MV-4-11 (cell line): ENCODE measurements at places on chromosomes 6 and 20.

GRCh38 chr6:49743429-49743828, 759 bp downstream of the CRISP3 start:
- no peak for DNase-seq

DNA sequence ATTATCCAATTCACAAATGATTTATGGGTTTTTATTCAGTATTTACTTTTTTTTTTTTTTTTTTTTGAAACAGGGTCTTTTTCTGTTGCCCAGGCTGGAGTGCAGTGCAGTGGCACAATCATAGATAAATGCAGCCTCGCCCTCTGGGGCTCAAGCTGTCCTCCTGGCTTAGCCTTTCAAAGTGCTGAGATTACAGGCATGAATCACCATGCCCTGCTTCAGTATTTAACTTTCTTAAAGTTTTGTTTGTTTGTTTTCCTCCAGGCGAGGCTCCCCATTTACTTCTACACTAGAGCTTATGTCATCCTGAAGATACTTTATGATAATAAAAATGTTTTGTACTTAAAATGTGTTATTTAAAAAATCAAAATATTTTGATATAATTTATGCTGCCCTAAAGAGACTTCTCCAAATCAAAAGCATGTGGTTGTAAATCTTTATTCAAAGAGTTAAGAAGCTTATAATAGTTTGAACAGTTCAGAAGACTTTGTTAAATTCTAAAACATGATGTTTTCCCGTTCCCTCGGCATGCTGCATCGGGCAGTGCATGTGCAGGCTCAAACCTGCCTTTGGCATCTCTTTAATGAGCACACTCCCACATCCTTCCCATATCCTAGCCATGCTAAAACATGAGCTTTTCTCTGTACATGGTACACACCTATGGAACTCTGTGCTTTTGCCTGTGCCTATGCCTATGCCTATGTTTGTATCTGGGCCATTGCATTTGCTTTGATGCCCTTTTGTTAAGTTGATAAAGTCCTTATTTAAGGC, 11.0 kb downstream of the SMPDL3A start:
- no peak for DNase-seq

DNA sequence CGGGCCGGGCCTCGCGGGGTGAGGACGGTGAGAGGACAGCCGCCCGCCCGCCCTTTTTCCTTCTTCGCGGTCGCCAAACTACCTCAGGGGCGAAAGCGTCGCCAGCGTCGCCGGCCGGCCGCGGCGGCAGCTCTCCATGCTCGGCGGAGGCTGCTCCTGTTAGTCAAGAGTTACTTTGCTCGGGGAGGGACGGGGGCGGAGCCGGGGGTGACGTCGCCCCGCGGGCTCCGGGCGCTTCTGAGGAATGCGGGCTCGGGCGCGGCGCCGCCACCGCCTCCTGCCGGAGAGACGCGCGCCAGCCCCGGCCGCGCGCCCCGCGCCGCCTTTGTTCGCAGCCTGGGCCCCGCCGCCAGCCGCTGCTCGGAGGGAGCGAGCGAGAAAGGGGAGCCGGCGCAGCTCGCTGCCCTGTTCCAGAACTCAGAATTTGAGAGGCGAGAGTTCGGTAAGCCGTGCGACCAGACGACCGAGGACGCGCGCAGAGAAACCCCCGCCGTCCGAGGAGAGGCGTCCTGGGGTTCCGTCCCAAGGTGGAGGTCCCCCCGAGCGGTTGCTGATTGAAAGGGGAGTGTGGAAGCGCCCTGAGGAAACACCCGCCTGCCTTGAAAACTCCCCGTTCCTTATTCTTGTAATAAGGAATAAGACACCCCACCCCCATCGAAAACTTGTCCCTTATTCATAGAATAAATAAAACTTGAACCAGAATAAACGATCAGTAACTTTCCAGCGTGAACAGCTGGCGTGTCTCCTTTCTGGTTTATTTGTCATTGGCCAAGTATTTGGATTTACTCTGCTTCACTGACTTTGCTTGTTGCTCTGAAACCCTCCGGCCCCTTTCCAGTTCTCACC, at the start of gene PTPRK:
Gene PTPRK, minus strand, starts transcription at position 164 of the 846 bp plus-strand sequence. CDS start 241 bp downstream, outside the sequence.
- DNase-seq = peak; percentile 63

GRCh38 chr20:58179432-58180099, 48.9 kb downstream of the ANKRD60 start:
- DNase-seq = no peak

GRCh38 chr20:539191-539590, 4.4 kb downstream of the CSNK2A1 start:
- DNase-seq = peak; percentile 41

GRCh38 chr20:10094566-10095173, 59.9 kb downstream of the ANKEF1 start:
- DNase-seq = no peak

- no peak for DNase-seq
Observed at GRCh38 chr6:166800137-166800536, 156.2 kb downstream of the RNASET2 start.

DNA sequence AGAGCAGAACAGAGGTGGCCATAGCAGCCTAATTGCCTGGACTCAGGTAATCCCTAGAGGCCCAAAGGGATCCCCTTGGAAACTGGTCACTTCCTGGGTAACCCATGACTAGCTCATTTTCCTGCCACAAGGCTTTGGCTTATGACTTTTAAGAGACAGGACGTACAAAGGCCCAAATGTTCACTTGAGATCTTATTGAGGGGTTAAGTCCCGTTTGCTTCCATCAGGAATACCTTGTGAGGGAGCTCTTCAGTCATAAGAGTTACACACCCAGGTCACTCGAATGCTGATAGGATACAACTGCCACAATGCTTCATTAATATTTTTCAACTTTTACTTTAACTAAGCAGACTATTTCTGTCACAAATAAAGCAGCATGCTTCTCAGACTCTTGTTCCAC, 51.7 kb downstream of the TMEM170B start:
- DNase-seq = no peak
